ENCODE measurements at places on chromosomes 16 and 17.

GRCh38 chr16:20681821-20682760 lies 15.4 kb downstream of the ACSM1 start:
- DNase-seq = no peak

- no peak for DNase-seq
Measured at GRCh38 chr16:77663711-77664110, 58.6 kb upstream of the NUDT7 start.

DNA sequence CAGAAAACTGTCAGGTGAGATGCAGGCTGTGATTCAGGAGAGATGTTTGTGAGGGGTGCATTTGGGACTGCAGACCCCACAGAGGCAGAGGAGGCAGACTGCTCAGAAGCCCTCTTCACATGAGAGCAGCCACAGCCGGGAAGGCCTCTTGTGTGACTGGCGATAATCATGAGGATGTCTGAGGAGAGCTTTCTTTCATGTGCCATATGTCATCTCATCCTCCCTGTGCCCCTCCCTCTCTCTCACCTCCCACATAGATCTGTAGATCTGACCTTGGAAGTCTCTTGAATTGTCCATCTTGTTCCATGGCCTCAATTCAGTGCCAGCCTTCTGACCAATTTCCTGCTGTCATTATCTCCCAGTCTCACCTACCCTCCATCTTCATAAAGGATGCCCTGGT lies 50.5 kb downstream of the EPN2 start:
- DNase-seq = no peak

DNA sequence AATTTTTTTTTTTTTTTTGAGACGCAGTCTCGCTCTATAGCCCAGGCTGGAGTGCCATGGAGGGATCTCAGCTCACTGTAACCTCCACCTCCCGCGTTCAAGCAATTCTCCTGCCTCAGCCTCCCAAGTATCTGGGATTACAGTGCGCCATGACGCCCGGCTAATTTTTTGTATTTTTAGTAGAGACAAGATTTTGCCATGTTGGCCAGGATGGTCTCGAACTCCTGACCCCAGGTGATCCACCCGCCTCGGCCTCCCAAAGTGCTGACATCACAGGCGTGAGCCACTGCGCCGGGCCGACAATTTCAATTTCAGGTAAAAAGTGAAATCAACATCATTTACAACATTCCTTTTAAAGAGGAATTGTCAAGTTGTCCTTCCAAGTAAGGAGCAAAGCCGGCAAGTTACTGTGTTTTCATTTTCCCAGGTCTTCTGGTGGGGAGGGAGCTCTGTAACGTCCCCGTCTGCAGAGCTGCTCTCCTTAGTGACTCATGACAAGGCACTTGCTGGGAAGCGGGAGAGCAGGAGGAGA lies 873 bp downstream of the NPLOC4 start:
- no peak for DNase-seq

- DNase-seq = no peak
Measured at GRCh38 chr17:34886831-34887230, 74.4 kb downstream of the CCT6B start.

GRCh38 chr16:83886199-83886971 lies 12.5 kb upstream of the MLYCD start:
- no peak for DNase-seq

GRCh38 chr17:27230996-27231395 lies 62.9 kb upstream of the WSB1 start:
- no peak for DNase-seq

DNA sequence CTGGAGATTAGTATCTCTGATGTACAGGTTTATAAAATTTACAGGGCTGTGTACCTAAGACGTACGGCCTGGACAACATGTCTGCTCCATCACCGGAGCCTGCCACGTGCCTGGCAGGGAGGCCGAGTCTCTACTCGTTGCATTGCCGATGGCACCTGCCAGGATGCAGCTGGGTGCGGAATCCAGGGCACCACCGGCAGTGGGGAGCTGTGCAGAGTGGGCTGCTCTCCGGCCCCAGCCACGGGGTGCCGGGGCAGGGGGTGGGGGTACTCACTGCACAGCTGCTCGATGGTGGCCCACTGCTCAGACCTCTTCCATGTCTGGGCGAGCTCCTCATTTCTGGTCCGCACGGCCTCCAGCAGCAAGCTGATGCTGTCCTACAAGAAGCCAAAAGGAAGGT lies 13.1 kb upstream of the FAAP100 start:
- no peak for DNase-seq

DNA sequence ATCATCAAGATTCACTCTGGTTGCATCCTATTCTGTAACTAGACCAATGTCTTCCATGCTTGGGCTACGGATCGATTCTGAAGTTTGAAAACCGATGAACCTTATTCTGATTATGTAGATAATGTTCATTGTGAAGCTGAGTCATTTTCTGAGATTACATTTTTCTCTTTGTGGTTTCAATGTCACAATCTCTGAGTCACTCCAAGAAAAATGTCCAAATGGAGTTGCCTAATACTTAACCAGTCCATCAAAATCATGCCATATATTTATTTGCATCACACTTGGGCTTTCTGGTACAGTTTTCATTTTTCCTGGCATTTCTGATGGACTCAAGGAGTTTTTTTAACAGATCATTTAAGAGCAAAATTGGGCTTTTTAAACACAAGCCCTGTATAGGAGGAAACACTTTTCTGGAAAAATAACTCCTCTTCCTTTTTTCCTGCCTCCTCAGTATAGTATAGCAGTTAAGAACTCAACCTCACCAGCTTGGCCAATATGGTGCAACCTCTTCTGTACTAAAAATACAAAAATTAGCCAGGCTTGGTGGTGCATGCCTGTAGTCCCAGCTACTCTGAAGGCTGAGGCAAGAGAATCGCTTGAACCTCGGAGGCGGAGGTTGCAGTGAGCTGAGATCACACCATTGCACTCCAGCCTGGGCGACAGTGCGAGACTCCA lies 17.5 kb downstream of the CACNG3 start:
- peak; percentile 1 for DNase-seq

- DNase-seq = no peak
Measured at GRCh38 chr16:11511801-11512200, 74.9 kb downstream of the LITAF start.

DNA sequence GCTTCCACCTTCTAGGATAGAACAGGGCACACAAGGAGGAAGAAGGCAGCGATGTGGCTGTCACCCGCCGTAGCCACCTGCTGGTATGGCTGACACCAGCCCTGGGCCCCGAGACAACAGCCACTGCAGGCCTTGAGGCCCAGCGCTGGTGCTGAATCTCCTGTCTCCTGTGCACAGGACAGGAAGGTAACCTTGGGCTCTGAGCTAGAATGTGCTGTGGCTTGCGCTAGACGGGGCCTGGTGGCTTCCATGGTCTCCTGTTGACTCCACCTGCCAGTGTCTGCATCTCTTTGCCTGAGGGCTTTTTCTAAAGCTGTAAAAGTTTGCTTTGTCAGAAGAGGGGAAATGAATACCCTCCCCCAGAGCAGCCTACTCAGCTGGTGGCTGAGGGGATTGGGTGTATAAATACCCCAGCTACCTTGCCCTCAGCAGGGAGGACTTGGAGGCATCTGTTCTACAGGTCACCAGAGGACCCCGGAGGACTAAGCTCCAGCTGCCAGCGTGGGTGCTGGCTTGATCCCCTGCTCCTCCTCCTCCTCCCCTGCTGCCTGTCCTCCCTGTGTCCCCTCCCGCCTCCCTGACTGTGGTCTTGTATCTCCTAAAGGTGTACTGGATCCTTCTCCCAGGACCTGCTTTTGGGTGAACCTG lies 76.1 kb upstream of the SDK2 start:
- DNase-seq = no peak

DNA sequence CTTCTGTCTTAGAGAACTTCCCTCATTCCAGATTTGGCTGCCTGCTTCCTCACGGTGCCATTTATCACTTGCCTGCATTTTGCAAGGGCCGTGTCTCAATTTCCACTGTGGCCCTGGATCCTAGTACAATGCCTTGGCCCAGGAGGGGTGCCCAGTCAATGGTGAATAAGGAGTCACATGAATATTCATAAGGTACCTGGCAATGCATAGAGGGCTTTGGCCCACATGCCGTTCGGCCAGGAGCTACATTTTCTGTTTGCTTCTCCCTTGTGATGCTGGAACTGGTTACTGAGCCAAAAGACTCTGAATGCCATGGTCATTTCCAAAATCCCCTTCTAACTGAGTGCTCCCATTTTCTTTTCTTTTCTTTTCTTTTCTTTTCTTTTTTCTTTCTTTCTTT lies 4.8 kb upstream of the PIRT start:
- no peak for DNase-seq

- peak; percentile 32 for DNase-seq
Measured at GRCh38 chr17:60256174-60256573, 106.4 kb downstream of the CA4 start.

DNA sequence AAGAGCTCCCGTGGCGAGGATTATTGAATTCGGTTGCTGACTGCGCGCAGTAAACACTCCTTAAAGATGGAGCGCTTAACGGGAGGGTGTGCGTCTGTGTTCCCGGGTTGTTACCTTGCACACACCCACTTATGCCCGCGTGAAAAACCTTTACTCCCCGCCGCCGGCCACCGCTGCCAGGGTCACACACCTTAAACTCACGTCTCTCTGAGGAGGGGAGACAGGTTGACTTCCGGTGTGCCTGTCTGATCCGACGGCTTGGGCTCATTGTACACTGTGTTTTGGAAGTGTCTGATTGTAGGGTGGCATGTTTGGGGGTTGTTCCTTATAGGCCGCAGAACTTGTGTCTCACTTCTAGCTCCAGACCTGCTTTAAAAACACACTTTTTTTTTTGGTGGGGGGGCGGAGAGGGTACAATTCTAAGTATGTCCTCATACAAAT lies 66.8 kb downstream of the KPNA2 start:
- DNase-seq = peak; percentile 9

DNA sequence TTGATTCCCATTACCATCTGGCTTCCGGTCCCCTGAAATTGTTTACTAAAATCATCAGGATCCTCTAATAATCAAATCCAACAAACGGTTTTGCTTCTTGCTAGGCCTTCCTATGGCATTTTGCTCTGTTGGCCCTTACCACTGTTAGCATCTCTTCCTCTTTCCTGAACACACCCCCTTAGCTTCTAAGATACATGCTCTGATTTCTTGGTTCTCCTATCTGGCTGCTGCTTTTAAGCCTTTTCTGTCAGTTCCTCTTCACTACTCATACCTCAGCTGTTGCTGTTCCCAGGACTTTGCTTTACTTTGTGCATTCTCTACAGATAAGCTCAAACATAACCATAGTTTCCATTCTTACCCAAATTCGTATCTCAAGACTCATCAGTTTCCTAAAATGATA lies 11.4 kb downstream of the CAPNS2 start:
- no peak for DNase-seq

DNA sequence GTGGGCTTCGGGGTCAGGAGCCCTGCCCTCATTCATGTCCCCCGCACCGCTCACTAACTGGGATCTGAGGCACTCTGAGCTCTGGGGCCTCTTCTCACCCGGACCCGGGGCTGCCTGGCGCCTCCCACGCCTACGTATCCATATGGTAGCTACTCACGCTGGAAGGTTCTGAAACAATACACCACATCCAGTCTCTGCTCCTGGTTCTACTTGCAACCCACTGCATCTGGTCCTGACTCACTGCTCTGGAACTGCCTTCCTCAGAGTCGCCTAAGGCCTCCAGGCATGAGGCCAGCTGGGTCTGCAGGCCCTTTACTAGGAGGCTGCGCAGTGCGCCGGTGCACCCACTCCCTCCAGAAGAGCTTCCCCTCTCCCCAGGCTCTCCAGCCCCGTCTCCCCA lies 18.1 kb downstream of the USP36 start:
- DNase-seq = peak; percentile 99

- DNase-seq = no peak
Measured at GRCh38 chr17:3038941-3039340, 24.5 kb downstream of the OR1D5 start.

- peak; percentile 86 for DNase-seq
Measured at GRCh38 chr17:35022536-35023063, 40.9 kb downstream of the RFFL start.

GRCh38 chr17:49815761-49816281 lies 27.3 kb downstream of the KAT7 start:
- DNase-seq = no peak

- no peak for DNase-seq
Measured at GRCh38 chr17:52420555-52421078, 262.1 kb upstream of the CA10 start.

GRCh38 chr16:64440421-64440831 lies 681.4 kb downstream of the CDH11 start:
- peak; percentile 98 for DNase-seq

GRCh38 chr16:168424-168823 lies 2.6 kb downstream of the HBM start:
- DNase-seq = no peak

DNA sequence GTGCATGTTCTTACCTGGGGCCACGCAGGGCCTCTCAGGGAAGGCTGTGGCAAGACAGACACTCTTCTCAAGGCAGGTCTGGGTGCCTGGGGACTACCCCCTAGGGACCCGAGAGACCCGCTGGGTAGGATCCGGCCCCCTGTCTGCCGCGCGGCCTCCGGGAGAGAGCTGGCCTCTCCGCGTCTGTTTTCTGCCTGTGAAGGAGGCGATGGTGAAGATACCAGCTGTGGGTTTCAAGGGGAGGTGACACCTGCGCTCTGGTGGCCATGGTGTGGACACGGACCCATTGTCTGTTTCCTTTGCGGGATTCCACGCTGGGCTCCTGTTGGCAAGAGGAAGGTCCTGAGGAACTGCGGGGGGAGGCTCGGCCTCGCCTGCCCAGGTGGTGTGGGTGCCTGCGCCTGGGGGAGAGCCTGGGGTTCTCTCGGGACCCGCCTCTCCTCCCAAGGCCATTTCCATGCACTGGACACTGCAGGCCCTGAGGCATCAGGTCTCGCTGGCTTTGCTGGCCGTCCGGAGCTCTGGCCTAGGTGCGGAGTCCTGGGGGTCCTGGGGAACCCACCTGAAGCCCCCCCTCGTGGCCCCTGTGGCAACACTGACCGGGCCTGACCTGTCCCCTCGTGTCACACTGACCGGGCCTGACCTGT lies 12.2 kb upstream of the METRNL start:
- no peak for DNase-seq

GRCh38 chr16:60655514-60656153 lies 1380.6 kb downstream of the CDH8 start:
- no peak for DNase-seq

- DNase-seq = no peak
Measured at GRCh38 chr16:86010680-86011141, 111.7 kb downstream of the IRF8 start.

DNA sequence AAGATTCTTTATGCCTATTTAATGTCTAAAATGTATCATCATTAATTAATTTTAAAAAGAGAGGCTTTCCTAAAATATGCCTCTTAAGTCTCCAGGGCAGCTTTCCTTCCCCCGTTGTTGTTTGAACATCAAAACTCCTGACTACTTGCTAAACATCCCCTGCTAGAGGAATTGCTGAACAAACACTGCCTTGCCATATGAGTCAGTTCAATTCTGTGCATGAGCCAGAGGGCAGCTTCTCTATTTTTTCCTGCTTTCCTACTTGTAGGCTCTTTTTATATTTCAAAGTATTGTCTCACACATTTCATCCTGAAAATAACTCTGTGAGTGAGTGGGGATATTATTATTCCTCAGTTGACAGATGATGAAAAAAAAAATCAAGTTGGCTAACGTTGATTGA lies 143.4 kb downstream of the HS3ST4 start:
- DNase-seq = no peak

Data from EH (cell line).